ENCODE measurements at places on chromosomes 4 and X. TPM values are rescaled to one million over a fixed set of nuclear protein-coding genes. Genes with fewer than 3 reads are reported as not detected.

DNA sequence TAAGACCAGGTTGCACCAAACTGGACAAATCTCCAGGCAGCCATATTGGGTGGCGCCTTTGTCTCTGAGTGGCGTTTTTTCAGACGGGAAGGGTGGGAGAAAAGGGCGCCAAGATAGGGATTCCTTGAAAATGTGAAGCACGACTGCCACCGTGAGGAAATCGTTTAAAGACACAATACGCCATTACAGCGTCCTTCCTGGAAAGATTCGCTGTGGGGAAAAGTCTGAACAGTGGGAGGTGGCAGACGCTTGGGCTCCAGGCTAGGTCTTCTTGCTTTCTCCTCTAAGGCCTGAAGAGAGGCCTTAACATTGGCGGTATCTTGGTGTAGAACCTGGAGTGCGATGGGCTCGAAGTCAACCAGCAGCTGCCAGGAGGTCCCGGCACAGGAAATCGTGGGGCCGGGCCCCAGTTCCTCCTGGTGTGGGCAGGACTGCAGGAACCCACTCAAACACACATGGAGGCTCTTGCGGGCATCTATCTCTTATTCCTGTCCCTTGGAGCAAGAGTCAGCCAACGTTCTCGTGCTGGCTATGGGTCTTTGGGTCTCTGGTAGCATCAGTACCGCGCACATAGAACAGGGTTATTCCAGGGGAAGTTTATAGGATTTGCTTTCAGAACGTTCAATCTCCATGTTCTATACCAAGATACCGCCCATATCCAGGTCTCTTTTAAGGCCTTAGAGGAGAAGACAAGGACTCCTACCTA lies 208.8 kb downstream of the OR13H1 start:
- no peak overlapping the region for H3K27ac ChIP-seq
- H3K4me1 ChIP-seq, result no peaks in the 10 kb centered on the region
- H3K36me3 ChIP-seq, result no peaks in the 10 kb centered on the region
- peak; percentile 6 for DNase-seq

- no peak overlapping the region for H3K4me3 ChIP-seq
- H3K4me1 ChIP-seq, result no peaks in the 10 kb centered on the region
- no peaks in the 10 kb centered on the region for H3K36me3 ChIP-seq
- no peak overlapping the region for H3K27ac ChIP-seq
These were observed 230.9 kb downstream of the SOX3 start for GRCh38 chrX:140273921-140274320.

DNA sequence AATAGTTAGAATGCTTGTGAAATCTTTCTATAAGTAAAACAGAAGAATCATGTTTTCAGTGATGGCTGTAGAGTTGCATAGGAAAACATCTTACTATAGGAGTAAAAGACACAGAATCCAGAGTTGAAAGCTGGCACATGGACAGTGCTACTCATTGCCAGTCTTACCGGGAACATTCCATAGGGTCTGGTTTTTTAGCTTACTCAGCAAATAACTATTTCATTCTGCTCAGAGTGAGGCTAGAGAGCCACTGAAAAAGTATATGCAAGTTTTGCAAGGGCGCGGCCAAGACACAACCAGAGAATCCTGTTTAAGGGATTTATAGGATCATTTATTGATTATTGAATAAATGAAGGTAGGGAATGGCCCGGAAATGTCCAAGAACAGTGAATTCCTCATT lies 60.3 kb downstream of the MTHFD2L start:
- no peak for DNase-seq
- H3K27ac ChIP-seq, result no peak overlapping the region
- no peaks in the 10 kb centered on the region for H3K27me3 ChIP-seq

Gene ATP2B3
- not detected for total RNA-seq
